Dorsolateral prefrontal cortex (tissue), 122 donors: ENCODE measurements at places on chromosomes 5 and 9. TPM values are rescaled to one million over a fixed set of nuclear protein-coding genes. Genes with fewer than 3 reads are reported as not detected.

- DNase-seq = no peak
Observed at GRCh38 chr5:56328753-56329560, 95.8 kb upstream of the ANKRD55 start.

- no peak for DNase-seq
Observed at GRCh38 chr9:3330792-3331420, 194.9 kb downstream of the RFX3 start.

Gene PCDHB2
- total RNA-seq = 10.9 TPM

DNA sequence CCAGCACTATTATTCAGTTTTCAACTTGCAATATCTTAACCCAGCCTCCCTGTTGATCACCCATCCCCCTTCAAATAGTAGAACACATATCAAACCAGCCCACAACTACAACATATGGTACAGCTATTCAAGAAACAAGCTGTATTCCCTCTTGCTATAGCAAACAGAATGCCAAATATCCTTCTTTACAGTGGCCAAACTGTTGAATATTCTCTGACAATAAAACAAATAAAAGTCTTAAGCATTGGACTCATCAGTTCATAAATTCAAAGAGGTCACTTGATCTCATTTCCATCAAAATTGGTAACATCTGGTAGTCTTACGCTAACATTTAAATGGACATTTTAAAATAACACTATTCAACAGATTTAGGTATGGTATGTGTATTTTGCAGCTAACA is 350.8 kb downstream of the EFNA5 start:
- DNase-seq = no peak

Gene ITGA1
- total RNA-seq = 10.5 TPM

GRCh38 chr5:80540691-80541090 is 29.4 kb downstream of the ANKRD34B start:
- no peak for DNase-seq

DNA sequence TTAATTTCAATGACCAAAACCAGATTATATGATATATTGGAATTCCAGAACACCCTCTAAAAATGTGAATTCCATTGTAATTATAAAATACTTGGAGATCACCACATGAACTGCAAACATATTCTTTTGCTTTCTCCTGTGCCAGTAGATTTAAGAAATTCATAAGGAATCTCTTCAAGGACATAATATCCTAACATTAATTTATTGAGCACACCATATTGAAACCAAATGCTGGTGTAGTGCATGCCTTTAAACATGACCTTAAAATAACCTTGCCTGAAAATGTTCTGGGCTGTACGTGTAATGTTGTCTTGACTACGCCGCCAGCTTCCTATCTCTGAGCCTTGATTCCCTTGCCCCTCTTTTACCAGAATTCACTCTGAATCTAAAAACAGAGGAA is 205.0 kb upstream of the ACTBL2 start:
- DNase-seq = no peak

- DNase-seq = no peak
Observed at GRCh38 chr5:58018016-58018415, 441.9 kb downstream of the PLK2 start.

Gene EIF4E1B
- total RNA-seq = 9.1 TPM

- DNase-seq = no peak
Observed at GRCh38 chr9:118670011-118670953, 699.0 kb downstream of the BRINP1 start.

Gene FOXD4L5
- 3.3 TPM for total RNA-seq

GRCh38 chr9:18473652-18474279 is at the start of gene ADAMTSL1:
Gene ADAMTSL1 (plus strand): TSS chr9:18474153. CDS start chr9:18474233, 80 bp downstream.
- DNase-seq = peak; percentile 39

GRCh38 chr5:108620516-108620915 is 127.2 kb upstream of the FER start:
- no peak for DNase-seq

GRCh38 chr9:109950710-109951443 is 170.9 kb downstream of the PALM2AKAP2 start:
- DNase-seq = no peak

- no peak for DNase-seq
Observed at GRCh38 chr5:178547753-178548415, 42.3 kb downstream of the COL23A1 start.

GRCh38 chr5:25181249-25181648 is 536.5 kb upstream of the CDH10 start:
- DNase-seq = no peak

Gene RNF183
- total RNA-seq = not detected

Gene NMUR2
- total RNA-seq = 1.9 TPM

- DNase-seq = no peak
Observed at GRCh38 chr5:154583671-154584177, 105.7 kb upstream of the HAND1 start.

Gene TLR4
- 19.7 TPM for total RNA-seq

DNA sequence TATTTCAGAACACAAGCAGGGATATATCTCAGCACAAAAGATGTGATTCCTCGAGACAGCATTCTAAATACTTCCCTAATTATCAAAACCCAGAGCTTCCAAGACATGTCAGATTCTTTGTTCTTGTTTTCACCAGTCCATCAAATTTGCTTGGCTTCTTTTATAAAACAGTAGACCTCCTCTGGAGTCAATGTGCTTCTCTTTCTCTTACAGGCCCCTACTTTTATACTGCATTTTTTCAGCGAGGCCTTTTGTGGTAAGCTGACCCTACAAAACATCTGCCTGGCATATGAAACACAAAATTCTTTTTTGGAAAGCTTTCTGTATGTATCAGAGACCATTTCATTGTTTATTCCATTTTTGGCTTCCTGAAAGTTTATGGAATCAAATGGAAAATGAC is 81.8 kb downstream of the ARSB start:
- DNase-seq = no peak

Gene AK6
- total RNA-seq = 27.3 TPM

DNA sequence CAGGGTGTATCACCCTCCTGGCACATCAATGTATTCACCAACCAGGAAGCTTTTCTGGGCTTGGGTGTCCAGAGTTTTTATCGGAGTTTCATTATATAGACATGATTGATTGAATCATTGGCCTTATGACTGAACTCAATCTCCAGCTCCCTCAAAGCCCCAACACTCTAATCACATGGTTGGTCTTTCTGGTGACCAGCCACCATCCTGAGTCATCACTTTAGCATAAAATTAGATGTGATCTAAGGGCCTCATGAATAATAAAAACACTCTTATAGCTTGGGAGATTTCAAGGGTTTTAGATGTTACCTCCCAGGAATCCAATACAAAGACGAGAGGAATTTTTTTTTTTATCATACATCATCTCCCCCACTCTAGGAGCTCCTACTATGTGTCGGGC is 7.7 kb upstream of the PBX3 start:
- DNase-seq = no peak

Gene ACTBL2
- total RNA-seq = not detected

DNA sequence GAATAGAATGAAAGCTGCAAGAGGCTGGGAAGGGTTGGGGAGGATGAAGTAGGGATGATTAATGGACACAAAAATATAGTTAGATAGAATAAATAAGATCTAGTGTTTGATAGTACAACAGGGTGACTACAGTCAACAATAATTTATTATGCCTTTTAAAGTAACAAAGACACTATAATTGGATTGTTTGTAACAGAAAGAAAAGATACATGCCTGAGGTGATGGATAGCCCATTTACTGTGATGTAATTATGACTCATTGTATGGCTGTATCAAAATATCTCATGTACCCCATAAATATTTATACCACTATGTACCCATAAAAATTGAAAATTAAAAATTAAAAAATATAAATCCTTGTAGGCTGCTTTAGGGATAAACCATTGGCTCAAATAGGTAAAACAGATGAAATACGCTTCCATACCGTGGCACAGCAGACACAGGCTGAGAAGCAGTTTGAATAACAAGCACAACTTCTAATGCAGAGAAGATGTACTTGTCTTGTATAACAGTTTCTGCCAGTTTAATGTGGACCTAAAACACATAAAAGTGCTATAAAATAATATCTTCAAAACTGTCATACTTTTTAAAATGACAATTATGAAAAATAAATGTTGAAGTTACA is 34.9 kb downstream of the APBA1 start:
- DNase-seq = no peak

DNA sequence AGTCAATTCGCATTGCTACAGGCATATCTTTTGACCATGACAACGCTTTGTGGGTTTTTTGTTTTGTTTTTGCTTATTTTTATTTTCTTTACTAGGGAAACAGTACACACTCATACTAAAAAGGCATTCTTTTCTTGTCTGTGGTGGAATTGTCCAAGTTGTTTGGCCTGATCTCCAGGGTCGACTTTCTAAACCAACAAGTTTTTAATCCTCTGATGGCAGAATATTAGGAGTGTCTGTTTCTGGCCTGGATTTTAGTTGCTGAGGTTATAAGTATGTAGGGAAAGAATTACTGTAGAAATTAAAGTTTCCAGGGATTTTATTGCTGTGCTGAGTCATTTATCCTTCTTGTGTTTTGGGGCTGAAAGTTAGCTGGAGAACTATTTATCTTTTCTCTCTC is 218.5 kb downstream of the TAF11L14 start:
- no peak for DNase-seq

DNA sequence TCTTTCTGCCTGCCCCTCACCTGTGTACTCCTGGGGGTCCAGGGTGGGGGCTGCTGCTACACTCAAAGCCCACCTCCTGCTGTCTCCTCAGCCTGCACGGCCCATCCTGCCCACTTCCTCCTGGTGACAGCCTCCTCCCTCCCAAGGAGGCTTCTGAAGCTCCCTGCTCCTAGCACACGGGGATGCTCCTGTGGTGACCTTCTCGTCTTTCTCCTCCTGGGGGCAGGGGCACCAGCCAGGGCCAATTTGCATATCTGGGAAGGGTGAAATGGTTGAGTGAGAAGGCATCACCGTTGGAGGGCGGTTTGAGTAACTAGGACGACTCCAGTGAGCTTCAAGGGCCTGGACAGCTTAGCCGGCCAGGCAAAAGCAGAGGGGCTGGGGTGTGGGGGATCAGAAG is 51.9 kb upstream of the COL5A1 start:
- no peak for DNase-seq

DNA sequence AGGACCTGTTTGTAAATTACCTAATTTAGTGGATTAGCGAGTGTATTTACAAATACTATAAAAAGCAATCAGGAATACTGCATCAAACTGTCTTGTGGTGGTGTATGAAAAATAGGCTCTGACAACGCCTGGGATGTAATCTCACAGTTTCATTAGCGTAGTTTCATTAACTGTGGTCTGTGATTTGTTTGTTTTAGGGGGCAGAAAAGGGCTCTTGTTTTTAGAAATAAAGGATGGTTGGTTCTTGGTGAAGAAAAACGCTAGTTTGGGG is 1.4 kb downstream of the SLC44A1 start:
- no peak for DNase-seq

Gene BNC2
- total RNA-seq = 1.5 TPM

DNA sequence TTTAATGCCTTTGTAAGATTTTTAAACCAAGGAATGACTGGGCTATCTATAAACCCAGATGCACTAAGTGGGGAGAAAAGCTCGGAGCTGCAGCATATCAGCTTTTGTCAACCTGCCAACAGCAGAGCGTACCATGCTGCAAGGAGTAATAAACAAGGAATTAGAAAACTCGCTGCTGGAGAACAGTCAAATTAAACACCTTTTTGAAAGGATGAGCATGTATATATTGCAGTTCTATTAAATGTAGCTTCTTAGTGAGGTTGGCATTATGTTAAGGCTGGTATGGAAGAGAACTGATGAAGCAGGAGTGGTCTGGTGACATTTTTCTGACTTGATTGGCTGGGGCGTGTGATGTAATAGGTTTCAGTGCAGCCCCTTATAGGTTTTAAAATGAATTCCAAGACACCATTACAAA is 74.7 kb downstream of the PIK3R1 start:
- DNase-seq = peak; percentile 54

Gene GABRP
- not detected for total RNA-seq

DNA sequence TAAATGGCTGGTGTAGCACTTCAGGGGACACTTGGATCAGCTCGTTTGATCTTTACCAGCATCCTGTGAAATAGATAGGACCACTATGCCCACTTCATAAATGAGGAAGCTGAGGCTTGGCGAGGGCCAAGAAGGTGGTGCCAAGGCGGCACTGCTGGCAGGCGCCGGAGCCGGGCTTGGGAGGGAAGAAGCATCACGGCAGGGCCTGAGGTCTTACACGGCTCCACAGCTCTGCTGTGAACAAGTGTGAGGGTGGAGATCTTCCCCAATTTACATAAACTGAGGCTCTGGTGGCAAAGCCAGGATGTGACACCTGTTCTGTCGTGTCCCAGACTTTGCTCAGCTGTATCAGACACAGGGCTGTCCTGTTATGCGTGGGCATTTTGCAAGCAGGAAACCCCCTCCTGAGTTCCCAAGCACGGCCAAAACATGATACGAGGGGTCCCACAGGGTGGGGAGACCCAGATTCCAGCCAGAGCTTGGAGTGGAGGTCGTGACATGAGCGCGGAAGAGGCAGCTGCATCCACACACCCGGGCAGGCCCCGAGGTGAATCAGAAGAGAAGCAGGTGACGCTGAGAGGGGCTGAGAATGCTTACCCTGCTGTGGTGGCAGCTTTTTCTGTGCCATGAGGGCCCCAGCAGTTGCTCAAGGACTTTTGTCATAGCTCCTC is 117.5 kb upstream of the BOD1 start:
- no peak for DNase-seq

Gene GPX3
- total RNA-seq = 42.4 TPM

GRCh38 chr5:143791848-143792731 is 19.9 kb upstream of the HMHB1 start:
- no peak for DNase-seq

DNA sequence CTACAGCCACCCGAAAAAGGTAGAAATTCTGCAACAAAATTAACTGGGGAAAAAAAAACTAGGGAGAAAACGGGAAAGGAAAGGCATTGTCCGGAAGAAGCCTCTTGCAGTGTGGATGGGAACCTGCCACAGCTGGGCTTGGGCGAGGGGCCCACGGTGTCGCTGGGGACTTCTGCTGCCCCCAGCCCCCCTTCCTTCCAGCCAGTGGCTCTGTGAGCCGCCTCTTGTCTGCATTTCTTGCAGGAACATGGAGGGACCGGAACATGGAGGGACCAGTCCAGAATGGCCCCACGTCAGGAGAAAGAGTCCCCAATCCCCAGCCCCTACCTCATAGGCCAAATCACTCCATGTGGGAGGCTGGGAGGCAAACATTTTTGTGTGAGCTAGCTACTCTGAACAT is 36.9 kb upstream of the EXOC3 start:
- no peak for DNase-seq

- DNase-seq = no peak
Observed at GRCh38 chr5:158378931-158379330, 520.0 kb upstream of the CLINT1 start.
